ENCODE measurements at places on chromosomes 4 and X.

DNA sequence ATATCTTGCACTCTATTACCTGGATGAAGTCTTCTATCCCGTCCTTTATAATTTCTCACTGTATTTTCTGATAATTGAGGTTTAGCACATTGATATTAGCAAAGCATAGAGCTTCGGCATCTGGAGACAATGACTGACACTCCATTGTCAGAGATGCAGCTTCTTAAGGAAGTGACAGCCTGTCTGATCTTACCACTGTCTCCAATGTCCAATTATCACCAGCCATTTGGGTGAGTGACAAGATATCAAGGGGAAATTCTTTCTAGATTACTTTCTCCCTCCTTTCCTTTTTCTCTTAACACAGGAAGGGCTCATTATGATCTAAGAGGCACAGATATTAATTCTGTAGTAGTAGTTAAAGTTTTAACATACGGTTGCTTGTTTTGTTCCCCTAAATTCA, 86.4 kb downstream of the LDB2 start:
- no peak for DNase-seq

- peak; percentile 3 for DNase-seq
Observed at GRCh38 chr4:189974056-189974455, 33.4 kb downstream of the FRG1 start.

DNA sequence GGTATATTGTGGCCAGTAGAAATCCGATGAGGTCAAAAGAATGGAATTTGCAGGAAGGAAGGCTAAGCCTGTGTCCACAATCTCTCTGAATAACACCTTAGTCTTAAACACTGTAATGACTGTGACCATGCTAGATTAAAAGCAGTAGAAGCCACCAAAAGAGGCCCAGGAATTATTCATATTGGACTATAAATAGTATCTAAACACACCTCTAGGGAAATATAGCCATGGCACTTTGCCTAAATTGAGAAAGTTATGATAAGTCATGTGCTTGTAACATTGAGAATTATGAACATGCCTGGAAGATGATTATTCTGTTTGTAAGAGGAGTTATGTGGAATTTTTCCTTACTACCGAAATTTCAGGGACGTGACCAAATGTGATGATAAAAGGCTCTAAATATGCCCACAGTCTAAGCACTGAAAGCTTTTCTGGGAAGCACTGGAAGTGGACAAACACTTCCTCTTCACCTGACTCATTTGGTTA, 298.5 kb downstream of the KCTD8 start:
- no peak for DNase-seq

DNA sequence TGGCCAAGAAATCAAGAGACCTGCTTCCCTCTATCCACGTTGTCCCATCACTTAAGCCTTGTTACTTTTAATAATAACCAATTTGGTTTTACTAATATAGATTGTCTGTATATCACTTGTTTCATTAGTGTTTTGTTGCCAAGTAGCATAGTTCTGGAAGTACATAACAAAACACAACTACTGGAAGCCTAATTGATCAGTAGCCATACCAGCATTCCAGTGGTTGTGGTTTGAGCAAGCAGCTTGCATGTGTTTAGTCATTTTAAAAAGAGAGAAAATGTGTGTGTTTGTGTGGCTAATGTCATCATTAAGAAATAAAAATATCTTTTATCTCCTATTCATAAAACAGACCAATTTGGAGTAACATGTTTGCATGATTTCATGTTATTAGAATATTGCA, 70.8 kb downstream of the PTPN13 start:
- peak; percentile 76 for DNase-seq

GRCh38 chr4:169338241-169338640, 67.5 kb upstream of the SH3RF1 start:
- DNase-seq: peak; percentile 62

DNA sequence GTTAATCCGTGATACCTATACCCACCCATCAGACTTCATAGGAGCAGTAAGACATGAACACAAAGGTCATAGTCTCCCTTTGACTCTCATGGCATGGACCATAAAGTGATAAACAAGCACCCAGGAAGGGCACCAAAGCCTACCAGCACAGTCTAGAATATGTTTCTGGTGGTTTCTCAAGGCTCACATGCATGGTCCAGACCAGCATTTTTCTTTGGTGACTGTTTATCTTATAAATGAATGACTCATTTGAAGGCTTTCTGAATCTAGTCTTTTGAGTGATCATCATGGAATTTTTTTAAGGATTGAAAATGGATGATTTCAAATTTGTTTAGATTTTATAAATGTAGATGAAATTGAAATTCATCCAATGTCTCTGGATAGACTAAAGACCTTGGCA, 32.0 kb upstream of the AMELX start:
- DNase-seq: peak; percentile 57

DNA sequence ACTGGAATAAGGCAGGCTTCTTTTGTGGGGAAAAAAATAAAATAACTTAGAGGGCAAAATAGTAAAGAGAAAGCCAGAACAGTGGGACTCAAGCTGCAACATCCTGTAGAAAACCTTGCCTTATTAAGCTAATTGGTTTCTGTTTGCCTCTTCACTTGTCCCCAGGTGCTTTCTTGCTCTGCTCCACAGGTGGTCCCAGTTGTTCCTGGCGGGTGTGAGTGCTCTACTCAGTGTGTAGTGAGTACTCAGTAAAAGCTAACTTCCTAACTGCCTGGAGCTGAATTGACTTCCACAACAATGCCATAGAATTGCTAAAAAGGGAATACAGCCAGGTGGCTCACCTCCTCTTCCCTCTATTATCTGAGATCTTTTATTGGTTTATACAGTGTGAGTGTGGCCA, 930.2 kb downstream of the C4orf33 start:
- DNase-seq: no peak

GRCh38 chrX:34218063-34218462, 85.9 kb upstream of the FAM47A start:
- no peak for DNase-seq

DNA sequence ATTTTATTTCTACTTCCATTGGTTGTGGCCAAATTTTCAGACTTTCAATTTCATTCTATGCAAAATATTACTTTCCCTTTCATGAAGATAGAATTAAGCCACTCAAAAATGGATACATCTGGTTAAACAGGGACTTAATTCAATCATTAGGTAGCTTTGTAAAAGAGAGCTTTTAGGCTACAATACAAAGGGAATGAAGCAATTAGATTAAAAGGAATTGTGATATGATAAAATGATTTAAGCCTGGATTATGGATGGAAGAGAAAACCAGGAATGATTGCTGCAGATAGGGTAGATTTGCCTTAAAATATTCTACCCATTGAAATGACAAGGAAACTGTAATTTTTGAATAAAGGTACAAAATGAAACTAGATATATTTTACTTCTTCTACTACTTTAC, 134.6 kb upstream of the PDHA2 start:
- DNase-seq: no peak

GRCh38 chr4:15945516-15945915, 7.0 kb upstream of the FGFBP1 start:
- DNase-seq: no peak

DNA sequence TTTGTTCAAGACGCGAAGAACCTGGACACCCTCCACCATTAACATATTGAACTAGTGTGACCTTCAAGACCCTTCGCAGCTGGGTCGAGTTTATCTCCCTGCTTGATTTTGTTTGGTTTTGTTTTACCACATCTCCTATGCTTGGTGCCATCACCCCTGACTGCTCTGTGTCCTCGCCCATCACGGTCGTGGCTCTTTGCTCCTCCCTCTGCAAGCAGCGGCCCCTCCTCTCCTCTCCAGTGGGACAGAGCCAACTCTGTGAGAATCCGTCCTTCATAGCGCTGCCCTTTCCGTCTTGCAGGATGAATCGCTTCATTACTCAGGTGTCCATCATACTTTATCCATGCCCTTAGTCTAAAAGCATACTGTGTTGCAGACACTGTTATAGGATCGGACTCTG, 9.1 kb upstream of the FAM149A start:
- DNase-seq: no peak

- DNase-seq: no peak
Observed at GRCh38 chrX:87583679-87584078, 66.1 kb downstream of the KLHL4 start.

GRCh38 chr4:80112236-80112635, 39.2 kb upstream of the ANTXR2 start:
- peak; percentile 34 for DNase-seq

GRCh38 chrX:28649541-28649940, 62.3 kb downstream of the IL1RAPL1 start:
- no peak for DNase-seq

DNA sequence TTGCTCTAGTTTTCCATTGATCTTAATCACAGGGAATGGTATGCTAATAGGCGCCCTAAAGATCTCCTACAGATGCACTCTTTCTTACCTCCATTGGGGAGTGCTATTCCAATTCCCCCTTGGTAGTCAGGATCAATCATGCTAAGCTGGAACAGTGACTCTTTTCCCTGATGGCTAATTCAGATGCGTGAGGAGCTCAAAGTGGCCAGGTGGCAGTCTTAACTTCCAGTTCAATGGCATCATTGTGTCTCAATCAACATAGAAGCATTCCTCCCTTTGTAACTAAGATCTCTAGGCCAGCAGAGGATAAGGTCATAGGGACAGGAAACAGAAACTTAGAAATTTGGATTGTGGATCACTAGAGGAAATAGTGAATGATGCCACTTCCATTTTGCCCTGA, 216.8 kb downstream of the GRID2 start:
- no peak for DNase-seq

GRCh38 chrX:15617111-15617510, 16.4 kb upstream of the ACE2 start:
- DNase-seq: no peak

DNA sequence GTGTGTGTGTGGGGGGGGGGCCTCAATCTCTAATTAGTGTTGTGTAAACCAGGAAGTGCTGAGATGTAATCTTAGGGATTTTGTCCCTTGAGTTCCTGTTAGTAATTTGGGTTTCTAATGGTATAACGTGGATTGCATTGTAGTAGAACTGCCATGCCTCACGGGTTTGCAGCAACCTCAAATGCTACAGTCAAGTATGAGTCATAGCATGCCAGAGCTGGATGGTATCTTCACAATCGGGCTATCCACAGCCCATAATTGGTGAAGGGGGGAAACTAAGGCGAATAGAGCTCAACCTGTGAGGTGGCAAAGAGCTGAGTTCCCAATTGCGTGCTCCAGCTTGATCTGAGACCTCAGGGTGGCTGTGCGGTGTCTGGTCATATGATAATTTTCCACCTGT, 2.2 kb upstream of the FMR1NB start:
- no peak for DNase-seq

- no peak for DNase-seq
Observed at GRCh38 chr4:72376901-72377300, 192.1 kb downstream of the ADAMTS3 start.

DNA sequence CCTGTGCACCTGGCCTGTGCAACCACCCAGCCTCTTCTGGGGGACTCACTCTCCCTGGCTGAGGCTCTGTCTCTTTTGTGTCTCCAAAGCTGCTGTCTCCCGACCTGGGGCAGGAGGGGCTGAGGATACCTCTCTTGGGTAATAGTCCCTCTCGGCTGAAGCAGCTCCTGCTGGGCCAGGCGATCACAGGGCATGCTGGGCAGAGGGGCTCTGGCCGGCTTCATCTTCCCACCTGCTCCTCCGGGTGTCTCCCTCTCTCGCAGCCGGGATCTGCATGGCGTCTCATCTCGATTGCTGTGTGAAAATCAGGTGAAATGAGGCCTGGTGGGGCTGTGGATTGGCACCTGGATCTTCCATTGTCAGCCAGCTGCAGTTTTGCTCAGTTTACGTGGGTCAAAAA, 53.2 kb downstream of the MGST2 start:
- DNase-seq: no peak

DNA sequence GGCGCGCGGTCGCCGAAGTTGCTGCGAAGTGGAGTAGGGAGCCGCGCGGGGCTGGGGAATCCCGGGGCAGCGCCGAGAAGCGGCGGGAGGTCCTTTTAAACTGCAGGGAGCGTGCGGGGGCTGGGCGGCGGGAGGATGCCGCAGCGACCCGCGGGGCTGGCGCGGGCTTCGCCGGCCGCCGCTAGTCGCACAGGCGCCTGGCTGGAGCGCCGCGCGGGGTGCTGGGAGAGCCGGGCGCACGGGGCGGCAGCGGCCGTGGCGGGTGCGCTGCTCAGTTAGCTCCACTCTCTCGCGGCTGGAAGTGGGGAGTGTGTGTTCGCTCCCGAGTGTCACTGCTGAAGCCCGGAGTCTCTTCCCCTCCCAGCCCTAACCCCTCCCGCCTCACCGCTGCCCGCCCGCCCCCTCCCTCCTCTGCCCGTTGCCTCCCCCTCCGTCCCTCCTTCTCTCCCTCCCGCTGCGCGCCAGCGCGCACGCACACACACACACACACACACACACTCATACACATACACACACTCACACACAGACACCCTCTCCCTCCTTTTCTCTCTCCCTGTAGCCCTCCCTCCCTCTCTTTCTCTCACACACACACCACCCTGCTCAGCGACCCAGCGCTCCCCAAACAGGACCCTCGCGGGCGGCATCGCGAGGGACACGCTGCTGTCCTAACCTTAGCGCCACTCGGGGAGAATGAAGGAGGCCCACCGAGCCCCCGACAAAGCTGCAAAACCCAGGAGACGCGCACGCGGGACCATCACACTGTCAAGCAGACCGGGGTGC, at the start of gene NDNF:
Gene NDNF (minus strand): TSS at position 312 of the 780 bp plus-strand sequence. CDS start 26,698 bp downstream, outside the sequence.
- peak; percentile 37 for DNase-seq

- DNase-seq: no peak
Observed at GRCh38 chr4:139869810-139870209, 204.2 kb downstream of the MGST2 start.

DNA sequence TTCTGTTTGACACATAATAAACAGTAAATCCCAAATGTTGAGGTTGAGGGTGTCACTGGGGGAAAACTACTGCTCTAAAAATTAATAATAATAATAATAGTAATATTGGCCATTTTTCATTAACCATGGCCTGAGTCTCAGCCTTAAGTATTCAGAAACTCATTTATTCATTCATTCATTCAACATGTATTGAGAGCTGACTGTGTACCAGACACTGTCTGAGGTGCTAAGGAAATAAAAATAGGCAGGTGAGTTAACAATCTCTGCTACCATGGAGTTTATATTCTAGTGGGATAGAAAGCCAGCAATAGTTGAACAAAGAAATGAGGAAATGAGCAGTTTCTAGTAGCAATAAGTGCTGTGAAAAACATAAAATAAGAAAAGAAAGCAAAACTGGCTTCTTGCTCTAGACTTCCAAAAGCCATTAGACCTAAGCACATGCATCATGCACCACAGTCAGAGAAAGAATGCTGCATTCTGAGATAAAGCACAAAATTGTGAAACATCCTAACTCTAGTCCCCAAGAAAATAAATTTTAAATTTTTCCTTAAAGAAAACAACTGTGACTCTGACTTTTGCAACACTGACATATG, 278.7 kb downstream of the RCHY1 start:
- no peak for DNase-seq

Data from AG08395 (cell line).